ENCODE measurements at places on chromosomes 5 and 9. TPM values are rescaled to one million over a fixed set of nuclear protein-coding genes. Genes with fewer than 3 reads are reported as not detected.
A peak's percentile ranks its signal among the peaks of the same experiment; 100 is the strongest.

The MYMK gene
- not detected for polyA plus RNA-seq

The ACSL6 gene
- 0.72 TPM for polyA plus RNA-seq

The CHMP5 gene
- polyA plus RNA-seq, result 15.3 TPM

The ADAMTSL2 gene
- not detected for polyA plus RNA-seq

The C5orf34 gene
- 2.6 TPM for polyA plus RNA-seq

The SCGB3A2 gene
- polyA plus RNA-seq, result not detected

The EMB gene
- 43.3 TPM for polyA plus RNA-seq

The PCDHGC5 gene
- 0.06 TPM for polyA plus RNA-seq

The PDE6A gene
- not detected for polyA plus RNA-seq

The SPATA31A6 gene
- not detected for polyA plus RNA-seq

DNA sequence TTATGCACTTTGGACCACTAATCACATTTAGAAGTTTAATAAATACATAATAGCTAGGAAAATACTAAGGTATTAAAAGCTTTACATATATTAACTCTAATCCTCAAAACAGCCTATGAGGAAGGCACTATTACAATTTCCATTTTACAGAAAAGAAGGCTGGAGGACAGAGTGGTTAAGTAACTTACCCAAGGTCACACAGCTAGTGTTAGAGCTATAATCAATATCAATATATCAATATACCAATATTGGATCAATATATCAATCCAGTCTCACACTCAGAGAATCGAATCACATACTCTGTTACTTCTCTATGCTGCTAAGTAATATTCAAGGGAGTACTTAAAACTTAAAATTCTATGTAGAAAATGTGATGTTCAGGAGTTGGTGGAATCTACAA is 45.2 kb downstream of the MEF2C start:
- no peak for DNase-seq

- DNase-seq, result no peak
These were observed 244.7 kb downstream of the TMEM167A start for GRCh38 chr5:82832445-82832844.

DNA sequence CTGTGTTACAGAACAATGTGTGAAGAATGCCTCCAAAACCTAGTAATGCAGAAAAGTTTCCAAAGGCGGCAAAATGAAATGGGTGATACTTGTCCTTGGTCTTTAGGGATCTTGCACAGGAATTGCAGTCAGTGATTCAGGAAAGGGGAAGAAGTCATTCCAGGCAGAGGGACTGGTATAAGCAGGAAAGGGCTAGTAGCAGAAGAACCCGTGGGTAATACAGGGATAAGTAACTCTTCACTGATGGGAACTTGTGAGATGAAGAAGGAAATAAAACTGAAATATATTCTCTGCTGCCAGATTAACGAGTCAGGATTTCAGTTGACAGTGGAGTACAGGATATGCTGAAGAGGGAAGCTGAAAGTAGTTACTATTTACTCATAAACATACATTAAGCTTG is 1.2 kb downstream of the SRFBP1 start:
- peak; percentile 13 for DNase-seq

DNA sequence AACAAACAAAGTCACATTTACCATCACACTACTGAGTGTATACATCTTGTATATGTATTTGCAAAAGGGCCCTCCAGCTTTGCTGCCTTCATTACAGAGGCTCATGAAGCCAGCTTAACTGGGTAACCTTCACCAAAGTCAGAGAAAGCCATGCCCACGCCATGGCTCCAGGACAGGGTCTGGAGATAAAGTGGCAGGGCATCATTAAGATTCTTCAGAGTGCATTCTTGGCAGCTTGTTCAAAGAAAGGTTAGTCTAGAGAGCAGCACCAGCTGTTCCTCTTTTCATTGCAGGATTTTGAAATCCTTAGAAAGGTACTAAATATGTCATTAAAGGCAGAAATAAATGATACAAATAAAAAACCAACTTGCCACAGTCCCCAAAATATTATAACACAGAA is 333.2 kb downstream of the NDUFS4 start:
- DNase-seq, result no peak

- DNase-seq, result no peak
These were observed 498.6 kb upstream of the TLE4 start for GRCh38 chr9:79073201-79073600.

DNA sequence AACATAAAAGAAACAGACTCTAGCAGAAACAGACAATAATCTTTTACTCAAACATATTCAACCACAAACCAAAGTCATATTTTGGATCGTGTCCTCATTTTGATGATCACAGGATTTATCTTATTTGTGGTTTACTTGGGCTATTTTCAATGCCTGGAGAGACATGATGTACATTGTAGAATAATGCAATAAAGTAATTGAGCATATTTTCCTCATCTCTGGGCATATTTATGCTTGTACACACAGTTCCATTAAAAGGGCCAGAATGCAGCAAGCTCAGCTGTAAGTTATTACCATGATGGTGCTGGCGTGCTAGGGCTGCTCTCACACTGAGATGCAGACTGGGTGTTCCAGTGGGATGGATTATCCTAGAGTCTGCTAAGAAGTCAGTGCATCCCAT is 456.7 kb downstream of the TLE4 start:
- DNase-seq, result no peak

DNA sequence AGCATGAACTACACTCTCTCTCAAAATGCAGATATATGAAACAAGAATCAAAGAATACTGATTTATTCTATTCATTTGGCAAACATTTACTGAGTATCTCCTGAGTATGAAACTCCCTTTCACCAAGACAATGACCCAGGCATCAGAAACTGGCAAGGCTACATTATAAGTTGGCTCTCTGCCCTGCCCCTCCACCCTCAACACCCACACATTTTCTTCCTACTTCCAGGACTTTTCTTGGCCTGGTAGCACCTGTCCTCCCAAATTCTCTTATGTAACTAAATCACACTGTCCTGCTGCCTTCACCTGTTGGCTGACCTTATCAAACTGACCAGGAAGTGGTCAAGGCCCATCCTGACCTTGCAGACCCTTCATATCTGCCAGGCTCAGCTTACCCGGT is 3.5 kb downstream of the RASEF start:
- DNase-seq, result no peak

- no peak for DNase-seq
These were observed 46.0 kb upstream of the FREM1 start for GRCh38 chr9:14956208-14956607.

- DNase-seq, result no peak
These were observed 66.6 kb downstream of the DEPDC1B start for GRCh38 chr5:60633341-60633740.

DNA sequence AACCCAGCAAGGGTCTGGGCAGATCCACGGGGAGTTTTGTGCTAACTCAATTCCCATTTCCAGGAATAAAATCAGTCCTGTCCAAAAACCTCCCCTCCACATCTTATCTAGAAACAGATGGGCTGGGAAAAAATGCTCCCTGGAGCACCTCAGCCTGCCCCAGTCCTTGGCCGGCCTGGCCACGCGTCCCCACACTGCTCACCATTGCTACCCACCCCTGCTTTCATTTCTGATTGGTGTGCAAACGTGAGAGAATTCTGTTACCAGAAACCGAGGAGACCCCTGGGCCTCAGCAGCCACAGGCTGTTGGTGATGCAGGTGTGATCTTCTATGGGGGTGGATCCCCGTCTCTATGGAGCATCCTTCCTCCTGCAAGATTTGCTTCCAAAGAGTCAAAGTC is 38.0 kb upstream of the OLFM1 start:
- DNase-seq, result no peak

- no peak for DNase-seq
These were observed 24.3 kb downstream of the PTPA start for GRCh38 chr9:129135476-129135875.

DNA sequence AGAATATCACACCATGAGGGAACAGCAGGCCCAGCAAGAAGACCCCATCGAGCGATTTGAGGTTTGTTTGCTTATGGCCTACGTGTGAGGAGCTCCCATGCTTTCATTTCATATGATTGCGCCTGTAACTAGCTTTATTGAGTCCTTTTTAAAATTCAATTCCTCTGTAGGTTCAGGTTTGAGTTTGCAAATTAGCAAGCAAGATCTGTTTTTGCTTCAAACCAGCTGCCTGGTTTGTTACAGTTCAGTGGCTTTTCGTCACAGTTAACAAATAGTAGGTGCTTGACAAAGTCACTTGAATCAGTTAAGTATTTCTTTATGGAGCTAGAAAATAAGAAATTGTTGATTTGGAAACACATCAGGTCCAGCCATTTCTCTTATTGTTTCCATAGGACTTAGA is 56.3 kb downstream of the GPR21 start:
- peak; percentile 33 for DNase-seq

DNA sequence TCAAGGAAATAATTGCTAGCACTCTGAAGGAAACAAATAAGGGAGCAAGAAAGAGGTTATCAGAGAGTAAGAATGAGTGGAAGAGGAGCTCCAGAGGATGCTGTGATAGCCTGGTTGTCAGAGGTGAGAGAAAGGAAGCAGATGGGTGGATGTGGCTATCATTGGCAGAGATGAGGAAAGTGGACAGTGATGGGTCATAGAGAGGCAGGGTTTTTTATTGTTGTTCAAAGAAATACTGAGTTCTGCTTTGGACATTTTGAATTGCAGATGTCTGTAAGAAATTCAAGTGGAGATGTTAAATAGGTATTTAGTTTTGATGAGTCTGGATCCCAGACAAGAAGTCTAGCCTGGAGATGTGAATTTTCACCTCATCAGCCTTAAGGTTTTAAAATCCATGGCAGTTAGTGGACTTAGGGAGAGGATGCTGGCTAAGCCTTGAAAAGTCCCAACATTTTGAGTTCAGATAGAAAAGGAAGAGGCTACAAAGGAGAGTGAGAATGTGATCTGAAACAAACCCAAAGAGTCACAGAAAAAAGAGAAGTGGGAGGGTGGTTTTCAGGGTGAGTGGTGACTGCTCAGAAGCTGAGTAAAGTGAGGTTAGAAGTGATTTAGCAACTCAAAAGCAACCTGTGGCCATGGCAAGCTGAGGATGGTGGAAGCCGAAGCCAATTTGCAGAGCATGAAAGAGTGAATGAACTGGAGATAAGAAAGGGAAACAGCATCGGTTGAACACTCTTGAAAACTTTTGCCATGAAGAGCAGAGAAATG is 50.4 kb downstream of the PPIC start:
- DNase-seq, result peak; percentile 26

GRCh38 chr9:72039532-72039931 is 20.9 kb downstream of the C9orf57 start:
- DNase-seq, result no peak

- no peak for DNase-seq
These were observed 6.4 kb upstream of the STARD4 start for GRCh38 chr5:111518777-111519176.
